ENCODE measurements at places on chromosomes 16 and 17.
A peak's percentile ranks its signal among the peaks of the same experiment; 100 is the strongest.

DNA sequence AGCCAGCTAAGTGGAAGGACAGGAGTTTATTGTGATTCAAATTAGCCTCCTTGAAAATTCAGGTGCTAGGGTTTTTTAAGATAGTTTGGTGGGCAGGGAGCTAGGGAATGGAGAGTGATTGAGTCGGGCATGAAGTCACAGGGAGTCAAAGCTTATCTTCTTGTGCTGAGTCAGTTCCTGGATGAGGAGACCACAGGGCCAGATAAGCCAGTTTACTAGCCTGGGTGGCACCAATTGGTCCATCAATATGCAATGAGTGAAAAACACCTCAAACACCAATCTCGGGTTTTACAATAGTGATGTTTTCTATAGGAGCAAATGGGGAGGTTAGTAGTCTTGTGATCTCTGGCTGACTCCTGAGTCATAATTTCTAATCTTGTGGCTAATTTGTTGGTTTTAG, 165.1 kb downstream of the ABCC12 start:
- no peak for DNase-seq

- no peak for DNase-seq
Measured at GRCh38 chr16:80122115-80122514, 418.7 kb upstream of the DYNLRB2 start.

- DNase-seq, result no peak
Measured at GRCh38 chr17:81537856-81538555, 9.8 kb downstream of the FSCN2 start.

DNA sequence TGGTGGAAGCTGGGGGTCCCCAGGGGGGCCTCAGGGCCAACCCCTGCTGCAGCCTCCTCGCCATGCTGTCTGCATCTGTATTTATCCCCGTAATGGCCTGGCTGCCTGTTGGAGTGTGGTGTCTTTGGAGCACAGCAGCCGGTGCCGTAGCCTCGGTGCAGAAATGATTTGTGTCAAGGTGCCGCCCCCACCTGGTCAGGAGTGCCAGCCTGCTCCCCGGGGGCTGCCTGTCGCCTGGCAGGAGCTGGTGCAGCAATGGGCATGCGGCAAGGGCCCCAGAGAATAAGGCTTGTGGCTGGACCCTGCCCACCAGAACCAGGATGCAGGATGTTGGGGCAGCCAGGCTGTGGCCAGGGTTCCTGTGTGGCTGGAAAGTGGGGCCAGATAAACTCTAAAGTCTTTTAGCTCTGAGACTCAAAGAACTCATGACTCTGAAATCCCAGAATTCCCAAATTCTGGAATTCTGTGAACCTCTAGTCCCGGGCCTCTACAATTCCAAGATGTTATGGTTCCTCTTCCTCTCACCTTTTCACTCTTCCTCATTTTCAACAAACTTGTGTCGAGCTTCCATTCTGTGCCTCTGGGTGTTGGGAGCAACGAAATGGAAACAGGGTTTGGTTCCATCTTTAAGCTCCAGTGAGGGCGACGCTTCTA, 5.9 kb downstream of the CPNE2 start:
- DNase-seq, result no peak

- DNase-seq, result no peak
Measured at GRCh38 chr17:42247734-42248133, 28.5 kb downstream of the STAT5B start.

DNA sequence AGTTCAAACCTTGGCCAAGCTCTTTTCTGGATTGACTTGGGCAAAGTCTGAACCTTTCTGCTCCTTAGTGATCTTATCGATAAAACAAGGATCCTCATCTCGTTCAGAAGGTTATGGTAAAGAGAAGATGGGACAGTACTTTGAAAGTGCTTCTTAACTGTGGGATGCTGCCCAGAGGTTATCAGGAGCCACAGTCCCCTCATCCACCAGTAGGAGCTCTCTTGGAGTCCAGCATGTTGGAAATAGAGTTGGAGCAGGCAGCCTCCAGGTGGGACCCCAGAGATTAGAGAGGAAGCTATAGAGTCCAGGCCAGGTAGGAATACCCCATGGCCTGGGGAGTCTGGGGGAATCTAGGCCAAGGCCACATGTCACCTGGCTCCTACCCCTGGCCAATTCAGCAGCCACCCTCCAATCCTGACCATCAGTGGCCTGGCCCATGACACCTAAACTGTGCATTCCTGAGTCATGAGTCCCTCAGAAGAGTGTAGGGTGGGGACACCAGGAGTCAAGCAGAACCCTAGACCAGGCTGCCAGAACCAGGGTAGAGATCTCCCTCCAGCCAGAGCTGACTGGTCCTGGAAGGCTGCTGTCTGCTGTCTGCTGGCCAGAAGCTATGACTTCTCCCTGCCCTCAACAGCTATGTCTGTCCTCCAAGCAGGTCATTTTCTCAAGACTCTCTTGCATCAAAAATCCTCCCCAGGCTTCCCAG, 144.3 kb downstream of the AIPL1 start:
- DNase-seq, result no peak

- DNase-seq, result no peak
Measured at GRCh38 chr17:68400404-68400735, 56.9 kb downstream of the WIPI1 start.

- no peak for DNase-seq
Measured at GRCh38 chr17:27560668-27561067, 70.3 kb upstream of the LGALS9 start.

GRCh38 chr17:82105882-82106687, 8.0 kb upstream of the FASN start:
- no peak for DNase-seq

DNA sequence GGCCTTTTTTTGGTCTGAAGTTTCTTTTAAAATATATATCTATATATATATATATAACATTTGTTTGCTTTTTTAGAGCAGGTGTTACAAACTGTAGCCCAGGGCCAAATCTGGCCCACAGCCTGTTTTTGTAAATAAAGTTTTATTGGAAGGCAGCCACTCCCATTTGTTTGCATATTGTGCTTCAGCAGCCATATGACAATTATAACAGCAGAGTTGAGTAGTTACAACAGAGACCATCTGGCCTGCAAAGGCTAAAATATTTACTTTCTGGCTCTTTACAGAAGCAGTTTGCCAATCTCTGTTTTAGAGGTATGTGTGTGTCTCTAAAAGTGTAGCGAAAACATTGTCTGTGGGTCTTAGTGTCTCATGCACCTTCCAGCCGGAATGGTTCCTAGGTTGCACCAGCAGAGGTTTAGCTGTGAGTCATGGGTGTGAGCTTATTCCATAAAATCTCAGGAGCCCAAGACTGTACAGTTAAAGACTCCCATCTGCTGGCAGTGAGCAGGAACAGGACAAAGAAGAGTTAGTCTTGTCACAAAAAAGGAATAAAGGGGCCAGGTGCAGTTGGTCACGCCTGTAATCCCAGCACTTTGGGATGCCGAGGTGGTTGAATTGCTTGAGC, 23.8 kb downstream of the LCMT1 start:
- no peak for DNase-seq

- peak; percentile 37 for DNase-seq
Measured at GRCh38 chr17:58200024-58200633, 7.6 kb downstream of the EPX start.

DNA sequence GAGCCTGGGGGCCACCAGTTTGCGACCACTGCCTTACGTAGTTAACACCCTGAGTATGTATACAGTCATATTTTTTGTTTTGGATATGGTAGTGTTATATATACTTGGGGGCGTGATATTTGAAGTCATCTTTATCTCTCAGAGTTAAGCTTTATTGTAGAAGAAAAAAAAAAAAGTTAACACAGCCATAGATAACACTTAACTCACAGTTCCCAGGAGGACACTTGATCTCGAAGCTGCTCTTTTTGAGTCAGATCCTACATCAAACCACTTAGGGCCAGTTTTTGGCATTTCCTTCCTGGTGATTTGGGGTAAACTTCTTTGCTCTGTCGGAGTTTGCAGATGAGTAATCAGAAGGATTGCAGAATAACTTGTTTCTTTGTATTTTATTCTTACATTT, 5.8 kb downstream of the ITPRIPL2 start:
- no peak for DNase-seq

DNA sequence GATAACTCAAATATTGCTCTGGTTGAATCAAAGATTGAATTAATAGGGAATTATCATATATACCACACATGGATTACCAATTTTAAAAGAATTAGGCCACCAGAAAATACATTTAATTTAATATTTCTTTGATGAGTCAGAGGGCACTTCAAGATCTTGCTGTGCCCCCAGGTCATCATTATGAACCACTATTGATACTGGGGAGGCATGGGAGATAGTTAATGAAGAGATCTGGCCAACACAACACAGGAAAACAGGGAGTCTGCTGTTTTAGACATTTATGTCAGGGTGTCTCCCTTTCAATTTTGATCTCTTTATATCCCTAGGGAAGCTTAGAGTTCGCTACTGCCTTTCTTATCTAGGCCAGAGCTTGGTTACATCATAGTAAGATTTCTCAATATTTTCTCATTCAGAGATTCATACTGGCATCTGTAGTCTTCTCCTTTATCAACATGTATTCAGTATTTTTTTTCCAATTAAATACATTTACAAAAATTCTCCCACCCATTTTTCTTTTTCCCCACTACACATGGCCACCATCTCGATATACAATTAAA, 158.3 kb upstream of the ZFHX3 start:
- no peak for DNase-seq

DNA sequence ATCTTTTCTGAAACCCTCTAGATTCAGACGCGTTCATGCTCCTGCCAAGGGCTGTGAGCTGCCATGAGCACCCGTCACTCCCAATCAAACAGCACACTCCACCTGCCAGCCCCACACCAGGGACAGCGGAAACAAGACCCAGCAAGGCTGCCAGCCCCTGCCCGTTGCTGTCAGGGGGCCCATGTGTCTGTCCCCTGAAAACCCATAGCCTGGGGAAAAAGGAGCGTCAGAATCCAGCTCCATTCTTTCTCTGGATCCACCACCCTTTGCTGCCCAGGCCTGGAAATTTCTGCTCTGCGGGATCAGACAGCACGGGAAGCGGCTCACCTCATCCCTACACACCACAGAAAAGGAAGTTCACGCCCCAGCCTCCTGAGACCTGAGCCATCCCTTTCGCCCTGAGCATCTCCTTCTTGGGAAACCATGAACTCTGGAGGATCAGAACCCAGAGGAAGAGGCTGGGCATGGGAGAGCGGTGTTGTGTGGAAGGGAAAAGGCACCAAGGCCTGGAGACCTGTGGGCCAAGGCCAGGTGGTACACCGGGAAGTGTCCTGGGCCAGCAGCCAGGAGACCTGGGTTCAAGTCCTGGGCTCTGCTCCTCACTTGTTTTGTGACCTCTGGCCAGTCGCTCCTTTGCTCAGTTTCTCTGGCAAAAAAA, 51.5 kb upstream of the RCVRN start:
- no peak for DNase-seq

GRCh38 chr17:2087597-2088211, 32.8 kb downstream of the HIC1 start:
- DNase-seq, result no peak

DNA sequence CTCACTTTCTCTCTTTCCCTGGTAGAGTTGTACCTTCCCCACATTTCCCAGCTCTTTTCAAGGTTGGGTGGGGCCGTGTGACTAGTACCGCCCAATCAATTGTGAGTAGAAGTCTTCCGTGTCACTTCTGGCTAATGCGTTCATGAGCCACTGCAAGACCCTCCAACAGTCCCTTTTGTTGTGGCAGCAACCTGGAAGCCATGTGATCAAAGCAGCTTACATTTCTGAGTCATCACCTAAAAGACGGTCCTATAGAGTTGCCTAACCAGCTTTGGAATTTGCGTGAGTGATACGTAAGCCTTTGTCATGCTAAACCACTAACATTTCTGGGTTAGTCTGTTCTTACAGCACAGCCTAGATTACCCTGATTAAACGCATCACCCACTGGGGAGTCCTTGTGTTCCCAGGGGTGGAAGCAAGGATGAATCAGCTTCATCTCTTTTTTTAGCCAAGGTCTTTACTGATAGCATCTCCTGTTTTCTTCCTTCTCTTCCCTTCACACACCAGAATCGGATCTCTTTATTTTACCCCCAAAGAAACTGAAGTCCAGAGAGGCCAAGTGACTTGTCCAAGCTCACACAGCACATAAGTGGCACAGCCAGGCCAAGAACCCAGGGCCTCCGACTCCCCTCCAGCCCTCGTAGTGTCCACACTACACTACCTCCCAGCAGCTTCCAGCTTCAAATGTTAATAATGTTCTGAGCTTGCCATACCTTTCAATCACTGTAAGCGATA, 366.3 kb upstream of the XYLT1 start:
- DNase-seq, result no peak

DNA sequence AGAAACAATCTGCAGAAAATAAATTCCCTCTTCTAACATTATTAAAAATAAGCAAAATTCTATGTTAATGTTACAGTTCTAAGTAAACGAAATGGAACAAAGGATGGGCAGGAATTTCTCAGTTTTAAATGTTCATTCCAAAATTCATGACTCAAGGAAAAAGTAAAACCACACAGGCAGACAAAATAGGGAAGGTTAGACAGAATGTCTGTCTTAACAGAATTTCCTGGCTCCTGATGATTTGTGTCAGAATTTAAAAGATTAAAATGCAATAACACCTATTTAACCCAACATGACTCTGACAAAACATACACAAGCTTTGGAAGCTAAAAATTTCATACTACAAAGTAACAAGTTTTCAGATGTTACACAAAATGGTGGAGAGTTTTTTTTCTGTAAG, 42.8 kb downstream of the SPOP start:
- DNase-seq, result no peak

DNA sequence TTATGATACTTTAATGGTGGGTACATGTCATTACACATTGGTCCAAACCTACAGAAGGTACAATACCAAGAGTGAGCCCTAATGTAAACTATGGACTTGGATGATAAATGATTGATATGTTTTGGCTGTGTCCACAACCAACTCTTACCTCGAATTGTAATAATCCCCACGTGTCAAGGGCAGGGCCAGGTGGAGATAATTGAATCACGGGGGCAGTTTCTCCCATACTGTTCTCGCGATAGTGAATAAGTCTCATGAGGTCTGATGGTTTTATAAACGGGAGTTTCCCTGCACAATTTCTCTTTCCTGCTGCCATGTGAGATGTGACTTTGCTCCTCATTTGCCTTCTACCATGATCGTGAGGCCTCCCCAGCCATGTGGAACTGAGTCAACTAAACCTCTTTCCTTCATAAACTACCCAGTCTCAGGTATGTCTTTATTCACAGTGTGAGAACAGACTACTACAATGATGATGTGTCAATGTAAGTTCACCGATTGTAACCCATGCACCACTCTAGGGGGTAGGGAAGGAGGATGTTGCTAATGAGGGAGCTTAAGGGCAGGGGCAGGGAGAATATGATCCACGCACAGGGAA, 7.0 kb upstream of the METTL22 start:
- no peak for DNase-seq
